ENCODE measurements at places on chromosomes 1 and 21.

GRCh38 chr1:155007251-155007828 lies 4.7 kb downstream of the ZBTB7B start:
- DNase-seq, result no peak

DNA sequence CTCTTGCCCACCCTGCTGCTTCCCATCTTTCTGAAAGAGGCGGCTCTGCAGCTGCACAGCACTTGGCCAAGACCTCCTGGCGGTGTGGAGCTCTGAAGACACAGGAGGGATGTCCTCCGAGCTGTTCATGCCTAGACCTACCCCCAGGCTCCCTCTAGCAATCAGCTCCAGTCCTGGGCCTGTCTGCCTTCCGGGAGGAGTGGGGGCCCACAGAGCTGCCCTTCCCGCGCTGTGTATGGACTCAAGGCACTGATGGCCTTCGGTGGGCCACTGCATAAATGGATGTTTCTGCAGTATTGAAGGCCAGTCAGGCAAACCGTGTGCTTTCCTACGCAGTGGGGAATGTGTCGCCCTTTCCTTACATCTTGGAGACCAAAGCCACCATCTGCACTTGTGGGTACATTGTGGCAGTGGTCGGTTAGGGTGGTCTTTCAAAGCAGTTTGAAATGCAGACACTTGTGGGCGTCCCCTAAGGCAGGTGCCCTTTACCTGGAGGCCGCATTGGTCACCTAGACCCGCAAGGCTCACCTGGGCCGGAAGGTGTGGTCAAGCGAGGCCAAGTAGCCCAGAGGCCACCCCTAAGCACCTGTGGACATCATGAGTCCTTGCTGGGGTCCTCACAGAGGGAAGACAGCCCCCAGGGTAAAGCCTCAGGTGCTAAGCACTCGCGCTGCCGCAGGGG lies 912 bp upstream of the PKNOX1 start:
- DNase-seq, result no peak

DNA sequence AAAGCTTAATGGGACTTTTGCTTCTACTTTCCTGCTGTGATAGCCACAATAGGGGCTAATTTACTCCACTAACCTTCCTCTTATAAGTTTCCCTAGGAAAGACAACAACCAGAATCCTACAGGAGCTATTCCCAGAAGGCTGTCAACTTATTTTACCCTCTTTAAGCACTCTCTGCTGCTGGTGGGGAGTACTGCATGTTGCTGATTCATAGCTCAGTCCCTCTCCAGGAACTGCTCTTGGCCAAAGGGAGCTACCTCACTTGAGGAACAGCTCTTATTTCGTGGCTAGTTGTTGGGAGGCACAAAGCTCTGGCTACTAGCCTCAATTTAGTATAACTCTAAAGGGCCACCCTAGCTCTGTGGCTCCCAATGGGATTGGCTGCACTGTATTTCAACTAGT lies 37.2 kb downstream of the ADSS2 start:
- DNase-seq, result peak; percentile 25

DNA sequence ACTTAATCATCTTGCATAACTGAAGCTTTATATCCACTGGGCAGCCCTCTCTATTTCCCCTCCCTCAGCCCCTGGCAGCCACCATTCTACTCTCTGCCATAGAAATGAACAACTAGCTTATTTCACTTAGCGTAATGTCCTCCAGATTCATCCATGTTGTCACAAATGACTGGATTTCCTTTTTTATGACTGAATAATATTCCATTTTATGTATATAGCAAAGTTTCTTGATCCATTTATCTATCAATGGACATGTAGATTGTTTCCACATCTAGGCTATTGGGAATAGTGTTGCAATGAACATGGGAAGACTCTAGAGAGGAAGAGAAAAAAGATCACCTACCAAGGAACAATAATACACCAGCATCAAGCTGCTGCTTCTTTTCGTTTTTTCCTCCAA lies 32.1 kb upstream of the EEIG2 start:
- DNase-seq, result no peak

DNA sequence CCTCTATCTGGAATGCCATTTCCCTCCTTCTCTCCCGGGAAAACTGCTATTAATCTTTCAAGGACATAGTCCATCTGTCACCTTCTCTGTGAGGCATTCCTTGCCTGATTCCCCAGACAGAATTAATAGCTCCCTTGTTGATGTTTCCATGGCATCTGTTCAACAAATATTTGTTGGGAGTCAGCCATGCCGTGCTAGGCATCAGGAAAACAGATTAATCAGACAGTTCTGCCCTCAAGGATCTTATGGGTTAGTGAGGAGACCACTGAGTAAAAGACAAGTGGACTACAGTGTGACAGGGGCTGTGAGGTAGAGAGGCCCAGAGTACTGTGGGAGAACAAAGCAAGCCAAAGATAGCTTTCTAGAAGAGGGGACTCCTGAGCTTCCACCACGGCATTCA lies 11.4 kb upstream of the MAGOH start:
- DNase-seq, result peak; percentile 38

GRCh38 chr1:111203681-111204200 lies 3.3 kb upstream of the DENND2D start:
- peak; percentile 31 for DNase-seq

DNA sequence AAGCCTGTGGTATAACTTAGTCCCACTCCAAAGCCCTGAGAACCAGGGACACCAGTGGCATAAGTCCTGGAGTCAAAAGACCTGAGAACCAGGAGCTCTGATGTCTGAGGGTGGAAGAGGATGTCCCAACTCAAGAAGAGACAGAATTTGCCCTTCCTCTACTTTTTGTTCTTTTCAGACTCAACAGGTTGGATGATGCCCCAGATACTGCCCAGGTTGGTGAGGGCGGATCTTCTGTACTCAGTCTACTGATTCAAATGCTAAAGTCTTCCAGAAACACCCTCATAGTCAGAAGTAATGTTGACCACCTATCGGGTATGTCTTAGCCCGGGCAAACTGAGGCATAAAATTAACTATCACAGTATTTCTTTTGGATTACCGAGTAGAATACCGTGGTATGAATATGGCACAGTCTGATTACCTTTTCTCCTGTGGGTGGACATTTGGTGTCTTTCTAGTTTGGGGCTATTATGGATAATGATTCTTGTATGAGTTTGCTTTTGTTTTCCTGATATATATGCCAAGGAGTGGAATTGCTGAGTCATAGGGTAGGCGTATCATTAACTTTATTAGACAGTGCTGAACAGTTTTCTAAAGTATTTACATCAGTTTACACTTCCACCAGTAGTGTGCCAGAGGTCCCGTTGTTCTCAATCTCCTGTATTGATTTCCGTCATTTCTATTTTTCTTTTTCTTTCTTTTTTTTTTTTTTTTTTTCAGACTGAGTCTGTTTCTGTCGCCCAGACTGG lies 3.2 kb upstream of the CHAF1B start:
- no peak for DNase-seq

- no peak for DNase-seq
These were observed 309.5 kb downstream of the NPHP4 start for GRCh38 chr1:5682626-5683225.

DNA sequence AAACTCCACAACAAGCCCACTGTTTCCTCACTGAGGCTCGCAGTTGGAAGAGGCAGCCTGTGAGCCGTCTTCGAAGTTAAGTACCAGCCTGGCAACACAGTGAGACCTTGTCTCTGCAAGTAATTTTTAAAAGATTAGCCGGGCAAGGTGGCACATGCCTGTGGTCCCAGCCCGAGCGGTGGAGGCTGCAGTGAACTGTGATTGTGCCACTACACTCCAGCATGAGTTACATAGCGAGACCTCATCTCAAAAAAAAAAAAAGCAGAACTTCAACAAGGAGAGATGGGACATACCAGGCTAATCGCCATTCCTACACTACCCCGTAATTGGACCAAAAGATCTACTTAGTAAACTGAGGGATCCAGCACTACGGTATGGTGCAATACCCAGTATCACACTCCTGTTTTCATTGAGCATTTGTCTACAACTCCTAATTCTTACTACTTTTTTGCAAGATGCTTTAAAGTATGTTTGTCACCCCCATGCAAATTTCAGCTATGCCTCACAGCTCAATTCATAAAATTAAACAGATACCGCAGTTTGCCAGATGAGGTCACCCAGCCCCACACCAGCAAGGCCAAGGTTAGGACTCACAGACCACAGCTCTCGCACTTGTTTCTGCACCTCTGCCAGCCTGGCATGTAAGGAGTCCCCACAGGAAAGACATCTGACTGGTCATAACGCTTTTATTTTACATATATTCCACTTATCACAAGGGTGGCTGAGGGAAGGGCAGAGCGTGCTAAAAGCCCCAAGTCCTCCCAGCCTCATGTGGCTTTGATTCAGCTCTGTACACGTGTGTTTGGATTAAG lies 21.0 kb downstream of the SDE2 start:
- no peak for DNase-seq
